D721Med (cell line): ENCODE measurements at places on chromosomes 2 and 18.

DNA sequence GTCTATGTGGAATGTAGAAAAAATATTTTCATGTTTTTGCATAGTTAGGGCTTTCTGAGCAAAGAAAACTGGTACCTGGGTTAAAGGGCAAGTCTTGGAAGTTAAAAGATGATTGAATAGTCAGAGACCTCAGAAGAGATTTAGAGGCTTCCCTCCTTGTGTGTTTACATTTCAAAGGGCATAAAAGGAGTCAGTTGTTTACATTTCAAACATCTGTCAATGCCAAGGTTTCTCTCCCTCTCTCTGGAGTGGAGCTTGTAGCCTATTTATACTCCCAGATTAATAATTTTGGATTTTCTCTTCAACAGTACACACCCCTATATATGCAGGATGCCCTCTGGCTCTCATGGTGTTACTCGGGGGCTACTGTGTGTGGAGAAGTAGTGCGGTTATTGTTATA lies 8.6 kb downstream of the M1AP start:
- no peak for DNase-seq

DNA sequence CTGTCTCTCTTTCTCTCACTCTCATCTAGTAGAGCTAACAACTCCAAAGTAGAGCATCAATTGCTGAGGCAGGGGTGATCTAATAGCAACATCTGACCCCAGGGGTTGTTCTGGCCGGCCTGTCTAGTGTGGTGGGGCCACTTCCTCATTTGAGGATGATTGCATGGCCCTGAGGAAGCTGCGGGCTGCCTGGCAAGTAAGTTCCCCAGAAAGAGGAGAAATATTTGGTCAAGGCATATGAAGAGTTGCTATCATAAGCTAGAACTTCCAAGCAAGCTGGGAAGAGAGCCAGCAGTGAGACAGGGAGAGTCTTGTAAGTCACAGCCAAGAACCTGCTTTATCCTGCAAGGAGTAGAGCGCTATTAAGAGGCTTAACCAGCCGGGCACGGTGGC lies 50.8 kb upstream of the TMEM87B start:
- DNase-seq, result no peak

- DNase-seq, result no peak
These were observed 882.5 kb downstream of the SLC4A3 start for GRCh38 chr2:220509966-220510365.

GRCh38 chr18:13136904-13137669 lies 81.5 kb upstream of the LDLRAD4 start:
- DNase-seq, result no peak
